ENCODE measurements at places on chromosomes 6 and 20.

DNA sequence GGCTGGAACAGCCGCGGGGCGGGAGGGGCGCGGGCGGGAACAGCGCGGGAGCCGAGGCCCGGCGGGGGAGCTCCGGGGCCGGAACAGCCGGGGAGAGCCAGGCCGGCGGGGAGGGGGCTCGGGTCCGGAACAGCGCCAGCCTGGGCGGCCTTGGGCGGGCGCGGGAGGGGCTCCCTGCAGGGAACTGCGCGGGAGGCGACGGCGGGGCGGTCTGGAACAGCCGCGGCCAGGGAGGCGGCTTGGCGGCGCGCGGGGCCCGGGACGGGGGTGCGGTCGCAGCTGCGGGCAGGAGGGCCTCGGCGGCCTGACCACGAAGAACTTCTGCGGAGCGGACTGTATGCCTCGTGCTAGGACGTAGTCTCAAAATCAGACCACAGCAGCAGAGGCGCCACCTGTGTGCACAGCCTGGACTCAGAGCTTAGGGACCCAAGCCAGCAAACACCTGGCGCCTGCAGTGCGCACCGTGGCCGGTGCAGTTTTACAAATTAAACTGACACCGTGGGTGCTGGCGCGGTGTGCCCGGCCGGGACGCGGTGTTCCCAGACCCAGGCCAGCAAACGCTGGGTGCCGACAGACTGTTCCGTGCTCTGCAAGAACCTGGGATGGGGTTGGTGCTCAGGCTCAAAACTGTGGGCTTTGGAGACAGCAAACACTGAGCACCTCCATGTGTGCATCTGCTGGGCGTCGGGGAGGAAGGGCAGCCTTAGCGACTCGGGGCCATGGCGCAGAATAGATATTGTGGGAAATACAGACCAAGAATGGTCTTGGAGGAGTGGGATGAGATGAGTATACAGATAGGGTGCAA lies 572 bp downstream of the ZNF341 start:
- DNase-seq: no peak

DNA sequence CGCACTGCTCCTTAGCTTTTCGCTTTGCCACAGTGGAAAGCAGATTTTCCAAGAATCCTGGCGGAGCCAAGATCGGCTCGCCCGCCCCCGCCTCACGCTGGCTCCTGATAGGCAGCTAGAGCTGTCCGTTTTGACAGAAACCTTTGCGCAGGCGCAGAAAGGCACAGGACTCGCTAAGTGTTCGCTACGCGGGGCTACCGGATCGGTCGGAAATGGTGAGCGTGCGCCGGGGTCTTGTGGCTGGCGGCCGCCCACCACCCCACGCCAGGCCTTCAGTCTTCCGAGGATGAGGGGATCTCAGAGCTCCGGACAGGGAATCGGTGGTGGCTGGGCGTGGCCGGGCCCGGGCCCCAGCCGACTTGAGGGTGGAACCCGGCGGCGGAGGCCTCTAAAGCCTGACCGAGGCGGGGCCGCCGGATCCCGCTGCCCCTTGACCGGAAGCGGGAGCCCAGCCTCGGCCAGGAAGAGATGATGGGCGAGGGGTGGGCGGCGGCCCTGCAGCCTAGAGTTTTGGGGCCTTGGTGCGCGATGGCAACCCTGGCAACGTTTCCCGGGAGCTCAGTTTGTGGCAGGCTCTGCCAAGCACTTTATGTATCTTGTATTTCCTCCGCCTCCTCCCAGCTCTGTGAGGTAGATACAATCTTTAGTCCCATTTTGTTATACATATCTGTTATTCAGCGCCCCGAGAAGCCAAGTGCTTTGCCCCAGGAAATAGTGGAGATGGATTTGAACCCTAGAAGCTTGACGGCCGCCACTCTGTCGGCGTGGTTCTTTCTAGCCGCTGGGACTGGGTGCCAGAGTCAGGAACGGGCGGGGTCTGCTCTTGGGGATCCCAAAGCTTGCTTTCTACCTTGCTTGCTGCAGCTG lies at the start of gene DYNLRB1:
DYNLRB1 (plus strand) TSS at position 176 of the 867 bp plus-strand sequence; CDS start at position 213, 37 bp downstream.
- peak; percentile 99 for DNase-seq

GRCh38 chr20:36030149-36030548 lies 61.8 kb downstream of the CNBD2 start:
- DNase-seq: no peak

DNA sequence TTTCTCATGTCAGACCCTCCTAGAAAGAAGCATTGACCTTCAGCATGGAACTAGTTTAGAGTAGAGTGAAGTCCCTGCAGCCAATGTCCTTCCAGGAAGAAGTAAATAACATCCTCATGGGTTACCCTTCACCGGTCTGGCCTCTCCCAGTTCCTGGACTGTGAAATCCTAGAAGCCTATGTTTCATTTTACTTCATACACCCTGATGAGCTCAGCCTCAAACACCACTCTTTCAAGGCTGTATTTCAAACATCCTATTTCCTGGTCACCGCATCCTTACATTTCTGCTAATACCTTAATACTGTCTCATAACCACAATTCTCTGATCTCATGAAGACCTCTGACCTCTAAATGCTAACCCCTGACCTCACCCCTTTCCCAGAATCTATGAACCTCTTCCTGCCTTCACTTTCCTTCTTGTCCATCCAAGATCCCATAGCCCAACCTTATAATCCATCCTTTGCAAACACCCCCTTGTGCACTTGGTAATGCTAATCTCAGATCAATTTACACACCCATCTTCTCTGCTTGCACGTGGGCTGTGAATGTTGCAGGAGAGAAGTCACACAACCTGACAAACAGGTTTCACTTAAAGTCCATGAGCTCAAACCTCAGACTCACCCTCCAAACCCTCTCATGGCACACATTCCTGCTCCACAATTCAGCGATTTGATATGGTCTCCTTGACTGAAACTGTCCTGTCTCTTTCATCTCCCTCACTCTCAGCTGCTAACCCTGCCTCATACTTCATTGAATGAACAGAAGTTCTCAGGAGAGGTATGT lies 30.2 kb downstream of the SLC2A10 start:
- DNase-seq: no peak

- DNase-seq: no peak
Observed at GRCh38 chr20:50163570-50164317, 10.2 kb upstream of the PEDS1 start.

DNA sequence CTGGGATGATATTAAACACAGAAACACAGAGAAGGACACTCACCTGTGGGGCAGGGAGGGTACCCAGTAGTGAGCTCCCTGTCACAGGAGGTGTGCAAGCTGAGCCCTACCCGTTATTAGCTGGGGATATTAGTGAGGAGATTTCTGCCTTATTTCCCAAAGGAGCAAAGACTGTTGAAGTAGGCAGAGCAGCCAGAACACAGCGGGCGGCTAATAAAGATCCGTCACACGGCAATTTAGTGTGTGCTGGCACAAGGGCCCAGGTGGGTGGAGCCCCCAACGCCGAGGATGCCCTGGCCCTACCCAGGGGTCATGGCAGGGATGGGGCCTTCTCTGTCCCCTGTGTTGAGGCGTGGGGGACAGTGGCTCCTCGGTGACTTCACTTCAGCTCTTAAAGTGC lies 8.3 kb downstream of the VSTM2L start:
- DNase-seq: no peak

GRCh38 chr20:4297127-4297826 lies 281.9 kb upstream of the RNF24 start:
- no peak for DNase-seq

GRCh38 chr20:61951695-61952533 lies 113.8 kb downstream of the TAF4 start:
- DNase-seq: no peak

DNA sequence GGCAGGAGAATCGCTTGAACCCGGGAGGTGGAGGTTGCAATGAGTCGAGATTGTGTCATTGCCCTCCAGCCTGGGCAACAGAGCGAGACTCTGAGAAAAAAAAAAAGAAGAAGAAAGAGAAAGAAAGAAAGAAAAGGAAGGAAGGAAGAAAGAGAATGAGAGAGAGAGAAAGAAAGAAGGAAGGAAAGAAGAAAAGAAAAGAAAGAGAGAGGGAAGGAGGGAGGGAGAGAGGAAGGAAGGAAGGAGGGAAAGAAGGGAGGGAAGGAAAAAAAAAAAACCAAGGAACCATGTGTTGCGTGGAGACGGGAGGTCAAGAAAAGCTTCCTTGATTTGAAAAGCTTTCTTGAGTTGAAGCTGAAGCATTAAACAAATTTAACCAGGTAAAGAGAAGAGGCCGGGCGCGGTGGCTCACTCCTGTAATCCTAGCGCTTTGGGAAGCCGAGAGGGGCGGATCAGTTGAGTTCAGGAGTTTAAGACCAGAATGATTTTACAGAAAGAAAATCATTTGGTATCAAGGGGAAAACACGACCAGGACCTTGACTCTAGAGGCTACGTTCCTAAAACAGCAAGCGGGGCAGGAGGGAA lies 90.5 kb upstream of the PRSS16 start:
- no peak for DNase-seq

- no peak for DNase-seq
Observed at GRCh38 chr6:53945765-53946407, 151.1 kb downstream of the LRRC1 start.

DNA sequence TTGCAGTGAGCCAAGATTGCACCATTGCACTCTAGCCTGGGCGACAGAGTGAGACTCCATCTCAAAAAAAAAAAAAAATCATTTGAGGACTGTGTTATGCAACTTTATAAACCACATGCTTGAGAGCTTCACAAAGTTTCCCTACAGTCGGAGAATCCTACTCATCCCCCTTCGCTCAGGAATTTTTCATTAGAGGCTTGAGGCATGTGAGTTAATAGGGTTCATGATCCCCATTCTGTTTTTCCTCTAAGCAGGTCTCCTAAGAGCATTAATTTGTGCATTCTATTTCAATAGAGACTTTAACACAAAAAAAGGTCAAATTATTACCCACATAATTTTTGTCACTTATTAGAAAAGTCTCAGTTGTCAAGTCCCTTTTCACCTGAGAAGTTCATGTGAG lies 103.7 kb upstream of the SOX4 start:
- DNase-seq: no peak

DNA sequence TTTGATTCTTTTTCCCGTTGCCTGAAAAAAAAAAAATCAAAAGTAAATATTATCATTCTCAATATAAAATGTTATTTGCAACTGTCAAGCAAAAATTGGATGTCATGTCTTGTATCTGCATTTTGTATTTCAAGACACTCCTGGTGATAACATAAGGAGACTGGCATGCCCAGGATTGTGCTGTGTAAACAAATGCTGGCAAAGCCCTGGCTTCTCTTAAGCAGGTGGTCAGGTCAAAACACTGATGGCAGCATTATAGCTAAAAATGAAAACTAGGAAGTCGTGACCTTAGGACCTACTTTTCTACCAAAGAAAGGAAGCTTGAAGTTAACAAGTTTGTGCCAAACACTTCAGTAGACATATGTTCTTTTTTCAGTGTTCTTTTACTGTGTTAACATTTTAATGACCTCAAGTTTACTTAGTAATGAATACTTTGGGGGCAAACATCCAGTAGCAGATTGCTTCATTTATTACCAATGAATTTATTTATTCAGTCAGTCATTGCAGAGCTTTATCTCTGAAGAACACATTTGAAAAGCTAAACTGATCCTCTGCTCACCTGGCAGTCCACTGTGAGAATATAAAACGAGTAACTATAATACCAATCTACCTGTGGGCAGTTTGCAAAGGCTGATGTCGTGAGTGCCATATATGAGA lies 243.1 kb upstream of the FLRT3 start:
- peak; percentile 29 for DNase-seq

DNA sequence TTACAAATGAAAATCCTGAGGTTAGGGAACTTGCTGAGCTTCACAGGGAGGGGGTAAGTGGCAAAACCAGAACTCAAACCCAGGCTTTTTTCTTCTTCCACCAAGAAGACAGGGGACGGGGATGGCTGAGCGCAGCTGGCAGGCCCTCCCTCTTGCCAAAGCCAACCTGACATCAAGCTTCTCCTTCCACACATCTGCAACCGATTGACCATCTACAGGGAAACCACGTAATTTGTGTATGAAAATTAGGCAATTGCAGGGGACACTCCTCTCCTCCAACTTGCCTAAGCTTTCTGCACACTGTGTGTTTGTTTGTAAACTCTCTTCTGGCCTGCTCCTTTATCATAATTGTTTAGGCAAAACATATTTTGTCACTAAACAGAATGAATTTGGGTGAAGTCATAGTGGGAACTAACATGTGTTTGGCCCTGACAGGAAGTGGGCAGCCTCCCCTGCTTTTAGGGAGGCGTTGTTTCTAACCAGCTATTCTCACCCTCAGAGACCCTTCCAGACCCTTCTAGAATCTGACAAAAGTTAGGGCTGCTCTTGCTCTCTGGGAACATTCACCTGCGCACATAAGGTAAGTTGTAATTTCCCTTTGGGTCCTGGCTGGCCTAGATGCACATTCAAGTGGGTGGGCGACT lies 18.9 kb downstream of the ZNF831 start:
- no peak for DNase-seq

DNA sequence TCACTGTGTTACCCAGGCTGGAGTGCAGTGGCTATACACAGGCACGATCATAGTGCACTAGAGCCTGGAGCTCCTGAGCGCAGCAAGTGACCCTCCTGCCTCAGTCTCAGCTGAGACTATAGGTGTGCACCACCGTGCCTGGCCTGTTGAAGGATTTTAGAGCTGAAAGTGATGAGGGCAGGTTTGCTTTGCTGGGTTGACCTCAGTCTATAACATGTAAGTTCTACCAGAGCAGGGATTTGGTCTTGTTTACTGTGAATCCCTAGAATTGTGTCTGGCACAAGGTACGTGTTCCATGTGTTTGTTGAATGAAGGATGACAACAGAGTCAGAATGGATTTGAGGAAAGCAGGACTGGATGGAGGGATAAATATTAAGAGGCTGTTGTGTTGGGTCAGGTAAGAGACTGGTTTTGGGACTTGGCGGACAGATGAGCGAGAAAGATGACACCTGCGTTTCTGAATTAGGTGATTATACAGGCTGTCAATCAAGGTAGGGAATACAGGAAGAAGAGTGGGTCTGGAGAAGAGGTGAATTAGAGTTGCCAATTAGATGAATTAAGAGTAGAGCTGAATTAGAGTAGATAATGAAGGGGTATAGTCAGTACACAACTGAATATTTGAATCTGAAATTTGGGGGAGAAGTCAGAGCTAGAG lies 6.5 kb downstream of the ASXL1 start:
- DNase-seq: no peak

DNA sequence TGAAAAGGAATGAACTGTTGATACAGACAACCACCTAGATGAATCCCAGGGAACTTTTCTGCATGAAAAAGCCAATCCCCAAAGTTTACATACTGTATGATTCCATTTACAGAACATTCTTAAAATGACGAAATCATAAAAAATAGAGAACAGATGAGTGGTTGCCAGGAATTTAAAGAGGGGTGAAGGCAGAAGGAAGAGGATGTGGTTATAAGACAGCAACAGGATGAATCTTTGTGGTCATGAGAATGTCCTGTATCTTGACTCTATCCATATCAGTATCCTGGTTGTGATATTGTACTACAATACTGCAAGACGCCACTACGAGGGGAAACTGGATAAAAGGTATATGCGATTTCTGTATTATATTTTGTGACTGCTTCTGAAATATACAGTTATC lies 70.1 kb upstream of the EMILIN3 start:
- DNase-seq: no peak

DNA sequence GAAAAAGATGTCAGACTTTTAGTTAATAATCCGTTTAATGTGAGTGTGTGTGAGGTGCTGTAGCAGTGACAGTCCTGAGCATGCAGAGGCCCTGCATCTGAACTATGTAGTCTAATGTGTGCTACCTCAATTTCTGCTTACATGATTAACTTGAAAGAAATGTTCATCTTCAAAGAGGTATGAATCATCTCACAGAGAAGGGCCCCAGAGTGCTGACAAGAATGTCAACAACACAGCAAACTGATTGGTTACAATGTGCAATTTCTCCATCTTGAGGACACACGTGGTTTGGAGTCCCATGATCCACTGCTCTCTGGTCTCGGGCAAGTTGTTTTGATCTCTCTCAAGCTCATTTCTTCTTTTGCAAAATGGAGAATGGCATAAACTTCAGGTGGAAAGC lies 61.7 kb upstream of the EMILIN3 start:
- DNase-seq: no peak

- DNase-seq: no peak
Observed at GRCh38 chr6:106185615-106186014, 99.5 kb downstream of the PRDM1 start.
